Upper lobe of left lung (tissue), 6 donors: ENCODE measurements at places on chromosomes 12 and 14. TPM values are rescaled to one million over a fixed set of nuclear protein-coding genes. Genes with fewer than 3 reads are reported as not detected.

Gene PMEL
- total RNA-seq: 45.1 TPM

Gene GARIN6
- total RNA-seq: not detected

GRCh38 chr12:125208942-125209341 lies 143.7 kb downstream of the AACS start:
- no peaks in the 10 kb centered on the region for H3K27me3 ChIP-seq
- H3K4me3 ChIP-seq: no peak overlapping the region
- H3K4me1 ChIP-seq: no peaks in the 10 kb centered on the region
- H3K36me3 ChIP-seq: no peaks in the 10 kb centered on the region
- no peak overlapping the region for H3K27ac ChIP-seq

GRCh38 chr14:55942076-55942654 lies 176.0 kb upstream of the PELI2 start:
- no peaks in the 10 kb centered on the region for H3K36me3 ChIP-seq
- no peak overlapping the region for H3K27ac ChIP-seq
- DNase-seq: no peak

DNA sequence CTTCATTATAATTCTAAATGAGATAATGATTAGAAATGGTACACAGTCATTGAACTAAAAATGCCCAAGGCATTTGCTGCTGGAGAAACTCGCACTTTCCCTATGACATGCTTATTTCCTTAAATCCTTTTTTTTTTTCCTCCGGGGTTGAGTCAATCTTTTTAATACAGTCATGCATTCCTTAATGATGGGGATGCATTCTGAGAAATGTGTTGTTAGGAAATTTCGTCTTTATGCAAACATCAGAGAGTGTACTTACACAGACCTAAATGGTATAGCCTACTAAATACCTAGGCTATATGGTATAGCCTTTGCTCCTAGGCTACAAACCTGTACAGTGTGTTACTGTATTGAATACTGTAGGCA lies 29.8 kb upstream of the DACT1 start:
- H3K27me3 ChIP-seq: no peaks in the 10 kb centered on the region
- H3K4me1 ChIP-seq: no peaks in the 10 kb centered on the region
- no peak overlapping the region for H3K4me3 ChIP-seq
- H3K27ac ChIP-seq: no peak overlapping the region

DNA sequence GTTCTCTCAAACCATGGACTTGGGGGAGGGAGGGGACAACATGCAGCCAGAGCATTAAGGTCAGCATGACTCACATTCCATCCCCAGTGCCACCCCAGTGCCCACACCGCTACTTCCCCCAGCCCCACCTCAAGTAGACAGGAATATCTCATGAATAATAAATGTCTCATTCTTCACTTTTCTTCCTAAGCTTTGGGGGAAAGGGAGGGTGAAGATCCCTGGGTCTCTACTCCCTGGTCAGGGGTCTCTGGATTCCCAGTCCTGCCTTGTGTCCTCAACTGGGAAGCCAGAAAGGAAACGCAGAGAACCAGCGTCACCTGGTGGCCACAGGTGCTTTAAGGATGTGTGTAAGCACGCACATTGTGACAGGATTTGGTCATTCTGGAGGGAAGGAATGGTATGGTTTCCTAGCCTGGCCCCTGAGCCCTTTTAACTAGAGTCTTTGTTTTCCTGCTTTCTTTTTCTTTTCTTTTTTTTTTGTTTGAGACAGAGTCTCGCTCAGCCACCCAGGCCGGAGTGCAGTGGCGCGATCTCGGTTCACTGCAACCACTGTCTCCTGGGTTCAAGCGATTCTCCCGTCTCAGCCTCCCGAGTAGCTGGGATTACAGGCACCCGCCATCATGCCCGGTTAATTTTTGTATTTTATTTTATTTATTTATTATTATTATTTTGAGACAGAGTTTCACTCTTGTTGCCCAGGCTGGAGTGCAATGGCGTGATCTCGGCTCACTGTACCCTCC lies 3.4 kb downstream of the GPR84 start:
- H3K4me3 ChIP-seq: no peak overlapping the region
- H3K4me1 ChIP-seq: peaks cover 15% of the 10 kb centered on the region
- H3K27me3 ChIP-seq: no peaks in the 10 kb centered on the region
- no peaks in the 10 kb centered on the region for H3K36me3 ChIP-seq
- no peak for DNase-seq
- H3K27ac ChIP-seq: no peak overlapping the region

DNA sequence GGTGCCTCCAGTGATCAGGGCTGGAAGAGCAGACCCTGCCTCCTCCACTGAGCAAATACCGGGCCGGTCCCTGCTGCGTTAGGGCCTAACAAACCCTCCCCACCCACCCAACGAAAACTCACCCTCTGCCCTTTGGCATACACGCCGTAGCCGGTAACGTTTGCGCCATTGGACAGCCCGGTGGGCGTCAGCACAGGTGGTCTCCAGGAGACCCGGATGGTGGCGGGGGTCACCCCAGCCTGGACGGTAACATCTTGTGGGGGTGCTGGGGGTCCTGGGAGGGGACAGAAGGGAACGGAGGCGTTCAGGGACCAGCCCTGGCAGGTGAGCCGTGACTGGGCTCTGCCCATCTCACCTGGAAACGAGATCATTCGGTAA lies 100.5 kb downstream of the PIWIL1 start:
- H3K27me3 ChIP-seq: no peaks in the 10 kb centered on the region
- no peaks in the 10 kb centered on the region for H3K4me1 ChIP-seq
- no peak overlapping the region for H3K4me3 ChIP-seq
- no peak for DNase-seq
- H3K27ac ChIP-seq: no peak overlapping the region

DNA sequence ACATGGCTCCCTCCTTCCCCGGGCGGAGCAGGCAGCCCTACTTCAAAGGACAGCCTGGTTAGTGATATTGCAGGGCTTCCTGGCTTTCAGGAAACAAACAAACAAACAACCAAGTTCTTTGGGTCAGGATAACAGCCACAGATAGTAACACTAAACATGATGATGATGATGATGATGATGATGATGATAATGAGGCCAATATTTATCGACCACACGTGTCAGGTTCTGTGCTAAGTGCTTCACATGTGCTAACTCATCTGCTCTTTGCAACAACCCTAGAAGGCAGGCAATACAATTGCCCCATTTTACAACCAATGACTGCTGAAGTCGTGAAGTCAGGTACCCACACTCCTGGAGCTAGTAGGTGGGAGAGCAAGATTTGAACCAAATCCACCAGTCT lies 44.1 kb upstream of the TBX5 start:
- no peak for DNase-seq
- H3K27me3 ChIP-seq: peaks cover 14% of the 10 kb centered on the region
- no peaks in the 10 kb centered on the region for H3K4me1 ChIP-seq
- no peak overlapping the region for H3K27ac ChIP-seq
- no peaks in the 10 kb centered on the region for H3K36me3 ChIP-seq

- no peak for DNase-seq
- H3K36me3 ChIP-seq: no peaks in the 10 kb centered on the region
- no peak overlapping the region for H3K4me3 ChIP-seq
- H3K27me3 ChIP-seq: no peaks in the 10 kb centered on the region
- H3K4me1 ChIP-seq: peaks cover 8% of the 10 kb centered on the region
Observed at GRCh38 chr12:105481392-105482300, 151.2 kb downstream of the C12orf75 start.

DNA sequence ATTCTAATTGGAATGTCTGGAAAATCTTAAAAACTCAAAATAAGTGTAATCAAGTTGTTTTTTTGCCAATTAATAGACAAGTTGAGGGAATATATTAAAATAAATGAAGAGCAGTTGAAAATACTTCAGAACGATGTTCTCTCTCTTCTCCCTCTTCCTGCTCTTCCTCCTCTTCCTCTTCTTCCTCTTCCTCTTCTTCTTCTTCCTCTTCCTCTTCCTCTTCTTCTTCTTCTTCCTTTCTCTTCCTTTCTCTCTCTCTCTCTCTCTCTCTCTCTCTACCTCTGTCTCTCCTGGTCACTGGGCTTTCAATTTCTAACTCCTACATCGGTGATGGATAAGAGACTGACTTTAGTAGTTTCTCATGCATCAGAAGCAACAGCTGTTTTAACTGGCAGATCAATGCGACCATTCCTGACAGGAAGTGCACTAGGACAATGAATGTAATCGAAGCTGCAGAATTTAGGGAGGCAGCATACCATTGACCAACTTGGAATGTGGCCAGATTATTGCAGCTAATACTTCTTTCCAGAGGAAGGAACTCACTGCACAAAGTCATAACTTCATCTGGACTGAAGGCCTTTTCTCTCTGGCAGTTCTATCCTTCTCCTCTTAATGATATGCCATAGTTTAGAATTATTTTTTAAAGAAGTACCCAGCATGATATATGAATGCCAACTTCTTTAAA lies 13.8 kb upstream of the TMTC2 start:
- no peaks in the 10 kb centered on the region for H3K4me1 ChIP-seq
- H3K4me3 ChIP-seq: no peak overlapping the region

DNA sequence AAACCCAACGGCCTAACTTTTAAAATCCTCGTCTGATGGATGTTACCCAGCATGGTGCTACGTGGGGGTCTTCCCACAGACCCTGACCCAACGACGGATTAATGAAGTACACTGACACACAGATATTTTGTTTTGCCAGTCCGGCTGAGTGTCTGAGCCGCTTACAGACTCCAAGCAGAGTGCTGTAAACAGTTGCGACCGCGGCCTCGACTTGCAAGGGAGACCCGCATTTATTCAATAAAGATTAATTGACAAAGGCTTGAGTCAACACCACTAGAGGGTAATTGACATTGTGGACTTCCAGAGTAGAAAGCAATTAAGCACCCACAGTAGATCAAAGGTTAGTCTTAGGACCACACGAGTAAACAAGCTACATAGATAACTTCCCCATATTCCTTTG lies 1042.4 kb downstream of the AACS start:
- no peak for DNase-seq
- no peaks in the 10 kb centered on the region for H3K4me1 ChIP-seq
- no peaks in the 10 kb centered on the region for H3K36me3 ChIP-seq
- H3K4me3 ChIP-seq: no peak overlapping the region
